Vagina (tissue), 2 donors: ENCODE measurements at places on chromosomes 7 and 10. TPM values are rescaled to one million over a fixed set of nuclear protein-coding genes. Genes with fewer than 3 reads are reported as not detected.

GRCh38 chr7:74256491-74257408 lies 2.6 kb upstream of the RFC2 start:
- DNase-seq, result no peak

- no peak for DNase-seq
These were observed 11.8 kb upstream of the CAMK2G start for GRCh38 chr10:73886085-73886529.

- no peak for DNase-seq
These were observed 27.6 kb upstream of the SFMBT2 start for GRCh38 chr10:7438196-7438986.

DNA sequence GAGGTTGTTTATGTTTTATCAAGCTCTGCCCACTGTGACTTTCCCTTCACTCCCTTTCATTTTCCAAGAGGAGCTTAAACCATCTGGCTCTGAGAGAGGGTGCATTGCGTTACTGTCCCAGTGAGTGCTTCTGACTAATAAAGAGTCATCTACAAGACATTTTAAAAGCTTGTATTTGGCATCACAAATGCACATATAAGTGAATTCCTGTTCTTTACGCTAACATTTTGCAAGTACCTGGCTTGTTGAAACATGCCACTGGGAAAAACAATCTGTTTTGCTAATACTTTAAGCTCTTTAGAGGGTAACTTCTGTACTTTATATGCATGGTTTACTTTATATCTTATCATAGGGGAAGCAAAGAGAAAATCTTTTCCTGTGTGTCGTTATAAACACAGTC lies 534.6 kb upstream of the POM121L12 start:
- no peak for DNase-seq

DNA sequence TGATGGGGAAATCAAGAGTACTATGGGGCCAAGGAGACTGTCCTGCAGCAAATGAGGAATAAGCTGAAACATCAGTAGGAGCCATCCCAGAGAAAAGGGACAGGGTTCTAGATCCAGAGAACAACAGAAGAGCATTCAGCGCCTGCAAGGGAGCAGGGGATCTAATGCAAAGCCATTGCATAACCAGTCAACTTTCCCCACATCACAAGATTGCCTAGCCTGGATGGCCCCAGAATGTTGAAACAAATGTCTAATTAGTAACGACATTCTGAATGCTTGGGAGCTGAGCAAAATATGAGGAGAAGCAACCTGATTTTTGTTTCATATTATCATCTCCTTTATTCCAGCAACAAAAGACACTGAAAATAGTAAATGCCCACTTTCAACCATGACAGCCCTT lies 2.7 kb upstream of the MPP7 start:
- DNase-seq, result no peak

CAV2 gene
- 42.5 TPM for total RNA-seq

GRCh38 chr7:78702770-78703169 lies 750.7 kb downstream of the MAGI2 start:
- no peak for DNase-seq

ASB10 gene
- total RNA-seq, result not detected

TYW1B gene
- total RNA-seq, result 6.9 TPM

DLX5 gene
- 3.7 TPM for total RNA-seq

- DNase-seq, result no peak
These were observed 494.0 kb upstream of the POT1 start for GRCh38 chr7:125423458-125424155.

SDK1 gene
- total RNA-seq, result 16.7 TPM
